ENCODE measurements at places on chromosomes 5 and 9.

DNA sequence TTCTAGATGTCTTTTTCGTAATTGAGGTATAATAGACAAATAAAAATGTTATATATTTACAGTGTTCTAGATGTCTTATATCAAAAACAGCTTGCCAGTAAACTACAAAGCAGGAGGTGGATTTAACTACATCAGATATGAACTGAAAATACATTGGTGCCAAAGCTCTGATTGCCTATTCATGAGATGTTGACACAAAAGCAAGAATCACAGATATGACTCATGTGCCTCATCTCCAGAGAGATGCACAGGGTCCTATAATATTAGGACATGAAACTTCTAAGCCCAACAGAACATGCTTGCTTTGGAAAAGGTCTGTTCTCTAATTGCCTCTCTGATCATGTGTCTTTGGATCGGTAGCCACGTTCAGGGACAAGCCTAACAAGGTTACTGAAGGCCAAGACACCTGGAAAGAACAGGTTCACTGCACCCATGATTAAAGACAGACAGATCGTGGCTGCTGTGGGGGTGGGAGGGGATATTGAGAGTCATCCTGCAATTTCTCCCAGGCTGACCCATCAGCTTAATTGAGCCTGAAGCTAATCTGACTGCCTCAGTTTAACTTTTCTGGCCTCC, 16.8 kb downstream of the ABCA1 start:
- no peak for DNase-seq

GRCh38 chr5:156759156-156759555, 90.9 kb upstream of the PPP1R2B start:
- DNase-seq = no peak

DNA sequence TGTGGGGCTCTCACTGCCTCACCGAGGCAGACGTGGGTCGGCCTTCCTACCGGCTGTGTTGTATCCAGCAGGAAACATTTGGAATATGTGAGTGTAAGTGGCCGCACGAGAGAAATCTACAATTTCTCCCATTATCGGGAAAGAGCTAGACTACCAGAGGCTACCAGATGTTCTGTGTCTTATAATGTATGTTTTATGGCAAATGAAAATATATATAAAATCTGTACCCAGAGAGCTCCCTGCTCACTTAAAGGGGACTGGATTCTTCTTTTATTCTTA, 69.5 kb upstream of the PITX1 start:
- no peak for DNase-seq

DNA sequence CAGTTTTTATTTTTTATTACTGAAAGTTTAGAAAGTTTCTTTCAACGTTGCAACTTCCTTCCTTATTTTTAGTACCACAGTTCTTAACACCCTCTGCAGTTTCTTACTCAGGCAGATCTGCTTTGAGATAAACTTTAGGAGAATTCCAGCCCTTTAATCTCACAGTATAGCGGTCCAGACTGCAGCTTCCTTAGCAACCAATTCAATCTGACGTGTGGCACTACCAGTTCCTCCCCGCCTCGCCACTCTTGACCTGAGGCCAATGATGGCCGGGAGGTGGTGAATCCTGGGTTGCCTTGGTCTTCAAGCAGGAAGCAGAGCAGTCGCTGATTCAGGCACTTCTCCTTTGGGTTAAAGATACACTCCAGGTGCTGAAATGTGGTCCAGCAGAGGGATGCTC, 334.3 kb upstream of the TRPC7 start:
- no peak for DNase-seq

GRCh38 chr5:145680169-145680568, 155.0 kb downstream of the PRELID2 start:
- no peak for DNase-seq

GRCh38 chr5:122120957-122121356, 8.4 kb upstream of the ZNF474 start:
- no peak for DNase-seq

DNA sequence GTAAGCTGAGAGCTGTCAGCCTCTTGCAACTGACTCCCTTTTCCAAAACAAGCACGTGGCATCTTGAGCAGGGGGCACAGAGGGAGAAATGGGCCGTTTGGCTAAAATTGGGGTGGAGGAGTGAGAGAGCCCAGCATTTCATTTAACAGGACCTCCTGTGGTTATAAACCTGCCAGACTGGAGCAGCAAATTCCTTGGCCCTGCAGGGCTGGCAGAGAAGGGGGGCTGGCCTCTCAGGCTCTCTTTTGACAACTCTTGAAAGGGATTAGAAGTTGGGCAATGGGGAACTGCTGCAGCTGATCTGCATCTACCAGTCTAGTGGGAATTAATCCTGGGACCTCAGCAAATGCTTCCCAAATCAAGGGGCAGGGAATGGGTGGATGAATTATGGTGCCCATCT, 7.2 kb upstream of the POU4F3 start:
- DNase-seq = no peak

- no peak for DNase-seq
These were observed 2111.3 kb downstream of the MAT2B start for GRCh38 chr5:165616490-165617405.

GRCh38 chr5:167699432-167699831, 592.0 kb upstream of the WWC1 start:
- no peak for DNase-seq

GRCh38 chr5:124869426-124870033, 123.1 kb upstream of the ZNF608 start:
- no peak for DNase-seq

DNA sequence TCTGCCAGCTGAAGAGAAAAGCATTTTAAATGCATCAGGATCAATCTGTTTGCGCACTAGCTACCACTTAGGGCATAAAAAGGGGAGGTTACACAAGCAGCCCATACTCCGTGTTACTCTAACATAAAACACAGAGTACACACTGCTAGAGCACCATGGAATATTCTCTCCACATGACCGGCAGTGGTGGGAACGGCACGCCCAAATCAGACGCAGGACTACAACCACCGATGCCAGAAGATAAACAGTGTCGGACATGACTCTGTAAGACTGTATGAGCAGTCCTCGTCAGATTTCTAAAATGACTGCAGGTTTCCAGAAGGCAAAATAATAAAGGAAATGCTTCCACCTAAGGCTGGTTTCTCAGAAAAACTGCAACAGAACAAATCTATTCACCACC, 40.0 kb downstream of the CDK5RAP2 start:
- no peak for DNase-seq

DNA sequence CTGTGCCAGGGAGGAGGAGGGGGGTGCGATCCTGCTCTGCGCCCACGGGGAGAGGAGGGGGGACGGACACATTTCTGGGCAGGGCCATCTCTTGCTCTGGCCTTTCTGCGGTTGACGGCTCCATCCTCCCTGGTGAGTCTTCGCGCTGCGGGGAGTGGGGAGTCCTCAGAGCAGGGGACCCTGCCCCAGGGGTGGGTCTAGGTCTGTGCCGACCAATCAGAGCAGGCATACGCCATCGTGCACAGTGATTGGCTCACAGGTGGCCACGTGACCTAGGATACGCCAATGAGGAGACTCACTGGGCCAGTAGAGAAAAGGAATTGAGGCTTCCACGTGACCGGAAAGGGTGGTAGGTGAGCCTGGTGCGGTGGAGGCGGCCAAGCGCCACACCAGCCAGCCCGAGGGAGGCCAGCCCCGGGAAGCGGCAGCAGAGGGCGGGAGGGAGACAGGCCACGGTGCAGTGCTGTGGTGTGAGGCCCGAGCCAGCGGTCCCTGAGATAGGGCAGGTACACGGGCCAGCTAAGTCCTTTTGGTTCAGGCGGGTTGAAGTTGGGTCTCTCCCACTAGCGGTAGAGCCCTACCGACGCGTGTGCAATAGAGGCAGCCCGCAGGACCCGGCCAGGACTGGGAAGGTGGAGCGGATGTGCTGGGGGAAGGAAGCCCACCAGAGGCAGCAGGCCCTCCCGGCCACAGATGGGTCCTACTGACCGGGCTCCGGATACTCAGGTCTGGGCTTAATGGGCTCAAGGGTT, 65.2 kb upstream of the RNF130 start:
- DNase-seq = no peak

GRCh38 chr5:31638345-31638744, 586 bp upstream of the PDZD2 start:
- no peak for DNase-seq

- no peak for DNase-seq
These were observed 3.6 kb downstream of the IQGAP2 start for GRCh38 chr5:76406673-76407072.

DNA sequence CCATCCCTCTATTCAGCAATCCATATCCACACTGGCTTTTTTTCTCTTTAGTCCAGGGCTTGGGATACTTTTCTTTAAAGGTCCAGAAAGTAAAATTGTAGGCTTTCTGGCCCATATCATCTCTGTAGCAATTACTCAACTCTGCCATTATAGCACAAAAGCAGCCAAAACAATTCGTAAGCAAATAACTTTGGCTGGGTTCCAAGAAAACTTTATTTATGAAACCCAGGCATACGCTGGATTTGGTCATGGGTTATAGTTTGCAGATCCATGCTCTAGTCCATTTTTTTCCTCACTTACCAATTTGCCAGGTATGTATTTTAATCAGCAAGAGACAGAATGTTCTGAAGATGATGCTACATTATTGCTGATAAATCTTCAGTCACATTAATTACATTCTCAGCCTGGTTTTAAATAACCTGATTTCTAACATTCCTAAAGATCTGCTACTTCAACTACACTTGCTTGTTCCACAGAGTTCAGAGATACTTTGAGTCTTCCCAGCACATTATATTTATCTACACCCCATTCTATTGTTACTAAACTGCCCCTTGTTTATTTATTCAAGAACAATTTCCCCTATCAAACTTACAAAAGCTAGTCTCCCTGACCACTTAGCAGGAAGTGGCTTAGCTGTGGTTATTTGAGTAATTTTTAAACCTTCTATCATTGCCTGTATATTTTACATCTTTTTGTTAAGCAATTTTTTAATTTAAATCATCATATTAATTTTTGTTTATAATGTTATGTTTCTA, 161.0 kb downstream of the ISL1 start:
- no peak for DNase-seq

DNA sequence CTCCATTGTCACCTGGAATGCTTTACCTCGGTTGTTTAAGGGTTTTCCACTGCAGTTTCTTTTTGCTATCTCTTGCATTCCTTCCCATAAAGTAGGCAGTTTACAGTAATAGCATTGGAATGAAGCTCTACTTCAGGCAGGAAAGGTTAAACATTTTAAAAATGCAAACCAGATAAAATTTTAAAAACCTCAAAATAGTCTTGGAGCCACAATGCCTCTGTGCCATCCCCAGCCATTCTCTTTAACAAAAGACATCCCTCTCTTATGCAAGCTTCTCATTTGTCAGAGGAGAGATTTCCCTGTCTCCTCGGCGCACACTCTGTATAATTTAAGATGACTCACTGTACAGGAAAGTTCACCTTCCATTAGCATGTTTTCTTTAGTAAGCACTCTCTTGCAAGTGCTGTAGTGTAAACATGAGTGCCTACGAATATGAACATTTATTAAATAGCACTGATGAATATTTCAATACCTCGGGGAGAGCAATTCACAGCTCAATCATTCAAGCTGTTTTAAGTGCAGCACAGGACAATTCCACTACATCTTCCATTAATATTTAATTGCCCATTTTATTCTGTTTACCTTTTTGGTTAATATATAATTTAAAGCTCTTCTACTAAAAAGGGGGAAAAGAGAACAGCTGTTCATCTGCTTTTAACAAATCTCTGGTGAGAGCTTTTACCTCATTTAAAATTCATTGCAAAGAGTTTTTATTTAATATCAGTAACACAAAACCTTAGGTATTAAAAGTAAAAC, 343.6 kb downstream of the SPATA31D1 start:
- no peak for DNase-seq

DNA sequence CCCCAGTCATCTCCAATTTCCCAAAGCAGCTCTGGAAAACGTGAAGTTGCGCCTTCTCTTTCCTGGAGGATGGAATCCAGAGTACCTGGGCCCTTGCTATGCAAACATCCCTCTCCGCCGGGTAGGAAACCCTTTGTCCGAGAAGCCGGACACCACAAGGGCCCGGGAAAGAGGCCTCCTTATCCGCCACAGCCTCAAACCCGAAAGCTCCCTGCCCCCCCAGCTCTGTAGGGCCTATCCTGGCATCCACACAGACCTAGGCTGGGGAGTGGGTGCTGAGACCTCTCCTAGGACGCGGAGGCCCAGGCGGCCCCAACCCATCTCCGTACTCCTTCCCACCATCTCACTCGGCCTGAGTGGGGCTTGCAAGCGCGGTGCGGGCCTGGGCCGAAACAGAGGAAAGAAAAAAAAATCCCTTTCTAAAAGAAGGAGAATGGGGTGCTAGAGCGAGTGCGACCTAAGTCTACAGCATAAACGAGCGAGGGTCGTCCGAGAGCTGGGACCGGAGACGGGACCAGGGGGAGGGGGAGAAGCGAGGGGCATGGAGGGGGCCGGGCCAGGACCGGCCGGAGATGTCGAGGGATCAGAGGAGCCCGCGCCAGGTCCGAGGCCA, 624 bp downstream of the FBXW11 start:
- DNase-seq = no peak

DNA sequence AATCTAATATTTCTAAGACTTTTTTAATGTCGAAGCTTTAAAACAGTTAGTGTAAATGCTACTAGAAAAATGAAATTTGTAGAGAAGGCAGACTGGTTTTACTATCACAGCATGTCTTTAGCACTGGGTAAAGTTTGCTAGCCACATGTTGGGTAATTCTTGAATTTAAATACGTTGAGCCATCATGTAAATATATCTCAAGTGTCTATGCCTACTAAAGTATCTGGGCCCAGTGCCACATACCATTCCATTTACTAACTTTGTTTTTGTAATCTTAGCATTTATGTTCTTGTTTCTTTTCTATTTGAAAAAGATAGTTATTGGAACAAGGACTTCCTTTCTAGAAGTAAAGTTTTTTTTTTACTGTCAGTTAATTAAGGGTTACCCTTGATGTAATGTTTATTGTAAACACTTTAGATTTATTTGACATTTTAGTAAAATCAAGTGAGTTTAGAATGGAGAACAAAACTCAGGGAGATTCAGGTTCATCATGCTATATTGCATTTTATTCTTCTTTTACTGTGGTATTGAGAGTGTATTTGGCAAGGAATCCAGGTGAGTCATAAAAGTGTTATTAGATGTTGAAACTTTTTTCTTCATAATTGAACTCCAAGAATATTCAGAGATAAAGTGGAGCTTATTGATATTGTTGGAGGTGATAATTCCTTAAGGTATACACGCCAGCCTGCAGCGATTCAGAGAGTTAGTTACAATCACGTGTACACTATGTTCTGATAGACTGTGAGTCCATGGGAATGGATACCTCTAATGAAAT, 182.4 kb downstream of the CCDC171 start:
- DNase-seq = no peak

- DNase-seq = no peak
These were observed 254.7 kb downstream of the NR3C1 start for GRCh38 chr5:143148771-143149170.

GRCh38 chr5:77211691-77212047, 1.2 kb downstream of the PDE8B start:
- DNase-seq = no peak

GRCh38 chr5:133778636-133779035, 166.3 kb upstream of the FSTL4 start:
- no peak for DNase-seq

- no peak for DNase-seq
These were observed 26.7 kb upstream of the XPA start for GRCh38 chr9:97723819-97724218.

GRCh38 chr5:77952636-77953212, 176.6 kb upstream of the TBCA start:
- DNase-seq = no peak

All from NCI-H1092 (cell line).